Tibial nerve (tissue), 4 donors: ENCODE measurements at places on chromosomes 2 and 18. TPM values are rescaled to one million over a fixed set of nuclear protein-coding genes. Genes with fewer than 3 reads are reported as not detected.

Gene TUBA3D
- not detected for total RNA-seq

Gene DCDC2C
- total RNA-seq: 22.3 TPM

Gene UGT1A4
- not detected for total RNA-seq

Gene HOXD13
- total RNA-seq: not detected

Gene LIPG
- total RNA-seq: not detected

Gene TM4SF20
- not detected for total RNA-seq

Gene CSRNP3
- total RNA-seq: 1.3 TPM

Gene NPHP1
- 3.9 TPM for total RNA-seq

Gene ZNF519
- 11.4 TPM for total RNA-seq

Gene KCNG2
- 0.78 TPM for total RNA-seq

Gene ANKRD30BL
- total RNA-seq: not detected

Gene SAG
- total RNA-seq: not detected

Gene RNF152
- total RNA-seq: 16.7 TPM

Gene FKBP7
- 21.3 TPM for total RNA-seq

Gene SNED1
- 167 TPM for total RNA-seq

Gene FHL2
- total RNA-seq: 70.4 TPM

Gene CDKL4
- total RNA-seq: 0.22 TPM

Gene MTLN
- 261 TPM for total RNA-seq

Gene MFSD2B
- not detected for total RNA-seq
